ENCODE measurements at places on chromosomes 2 and 18.

- no peak for DNase-seq
Measured at GRCh38 chr2:68122680-68122964, 35.1 kb upstream of the PNO1 start.

- DNase-seq = no peak
Measured at GRCh38 chr2:69667805-69668382, 24.4 kb upstream of the AAK1 start.

- DNase-seq = no peak
Measured at GRCh38 chr18:6368017-6368416, 46.7 kb downstream of the L3MBTL4 start.

GRCh38 chr18:27073404-27073830, 111.7 kb downstream of the CHST9 start:
- DNase-seq = peak; percentile 40

- DNase-seq = no peak
Measured at GRCh38 chr2:85401844-85402243, 8.3 kb downstream of the CAPG start.

DNA sequence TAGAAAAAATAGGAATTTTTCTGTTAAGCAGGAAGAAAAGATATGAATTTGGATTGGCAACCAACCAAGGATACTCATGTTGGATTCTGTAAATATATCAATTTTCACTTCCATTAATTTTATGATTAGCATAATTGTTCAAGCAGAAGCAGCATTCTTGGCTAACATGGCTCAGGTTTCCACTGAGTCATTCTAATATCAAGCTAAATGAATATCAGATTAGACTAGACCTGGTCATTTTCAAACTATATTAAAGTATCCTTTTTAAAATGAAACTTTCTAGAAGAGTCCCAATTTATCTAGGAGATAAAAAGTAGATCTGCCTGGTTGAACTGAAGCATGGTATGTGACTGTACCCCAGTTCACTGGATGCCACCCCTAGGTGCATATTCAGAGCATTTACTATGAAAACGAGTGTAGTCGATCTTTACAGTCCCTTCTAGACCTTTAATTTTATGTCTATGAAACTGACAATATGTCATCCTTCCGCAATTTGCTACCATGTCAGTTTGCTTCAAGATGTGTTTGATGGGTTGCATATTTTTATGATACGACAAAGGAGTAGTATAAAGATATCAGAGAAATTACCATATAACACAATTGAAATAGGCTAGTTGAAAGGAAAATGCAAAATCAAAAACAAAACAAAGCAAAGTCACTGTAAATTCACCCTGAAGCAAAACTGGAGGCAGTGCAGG, 704.9 kb downstream of the ERBB4 start:
- DNase-seq = no peak

DNA sequence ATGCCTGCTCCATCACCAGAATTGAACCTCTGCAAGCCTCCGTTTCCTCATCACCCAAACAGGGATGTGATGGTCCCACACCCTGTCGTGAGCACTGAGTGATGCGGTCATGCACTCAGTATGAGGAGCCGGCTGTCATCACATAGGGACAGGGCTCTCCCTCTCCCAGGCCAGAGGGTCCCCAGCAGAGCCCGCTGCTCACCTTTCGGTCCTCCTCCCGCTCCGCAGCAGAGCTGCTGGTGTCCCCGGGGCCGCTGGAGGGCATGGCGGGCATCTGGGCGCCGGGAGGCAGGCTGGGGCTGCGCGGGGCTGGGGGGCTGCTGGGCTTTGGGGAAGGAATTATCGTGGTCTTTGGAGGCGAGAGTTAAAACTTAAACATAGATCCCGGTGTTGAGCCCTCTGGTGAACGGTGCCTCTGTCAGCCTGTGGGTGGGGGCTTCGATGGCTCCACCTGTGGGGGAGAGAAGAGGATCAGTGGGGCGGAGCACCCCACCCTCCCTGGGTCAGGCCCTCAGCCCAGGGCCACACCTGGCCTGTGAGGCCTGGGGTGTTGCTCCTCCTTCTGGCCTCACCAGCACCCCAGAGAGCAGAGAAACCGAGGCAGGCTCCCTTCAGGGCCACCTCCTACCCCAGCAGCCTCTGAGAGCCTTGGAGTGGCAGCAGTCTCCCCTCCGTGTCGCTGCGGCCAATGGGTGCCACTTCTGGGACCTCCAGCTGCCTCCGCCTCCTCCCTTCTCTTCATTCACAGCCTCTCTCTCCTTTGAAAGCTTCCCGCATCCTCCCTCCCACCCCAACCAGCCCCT, 27.8 kb downstream of the DNMT3A start:
- DNase-seq = no peak

DNA sequence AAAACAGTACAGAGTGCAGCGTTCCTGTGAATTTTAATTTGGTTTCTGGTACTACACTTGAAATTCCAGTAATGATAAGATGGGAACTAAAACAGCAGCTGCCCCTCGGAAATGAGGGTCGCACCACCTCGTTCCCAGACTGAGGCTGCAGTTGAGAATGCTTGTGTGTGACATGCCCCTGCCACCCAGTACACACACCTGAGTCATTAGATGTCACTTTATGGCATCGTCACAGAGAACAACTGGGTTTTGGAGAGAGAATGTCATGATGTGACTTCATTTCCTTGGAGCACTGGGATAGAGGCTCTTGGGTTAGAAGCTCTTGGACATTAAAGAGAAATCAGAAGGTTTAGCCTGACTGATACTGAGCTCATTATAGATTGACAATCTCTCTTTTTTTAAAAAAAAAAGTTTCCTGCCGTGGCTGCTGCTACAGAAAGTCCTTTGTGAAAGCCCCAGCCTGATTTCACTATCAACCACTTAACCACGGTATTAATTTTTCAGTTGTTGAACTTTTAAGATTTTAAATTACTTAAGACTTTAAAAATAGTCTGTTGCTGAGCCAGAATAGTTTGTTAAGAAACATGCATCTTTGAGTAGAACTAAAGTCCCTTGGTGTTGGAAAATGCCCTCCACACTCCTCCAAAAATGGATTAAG, 24.5 kb downstream of the BCL2L11 start:
- no peak for DNase-seq

GRCh38 chr2:186570604-186571003, 19.3 kb upstream of the ITGAV start:
- DNase-seq = no peak

DNA sequence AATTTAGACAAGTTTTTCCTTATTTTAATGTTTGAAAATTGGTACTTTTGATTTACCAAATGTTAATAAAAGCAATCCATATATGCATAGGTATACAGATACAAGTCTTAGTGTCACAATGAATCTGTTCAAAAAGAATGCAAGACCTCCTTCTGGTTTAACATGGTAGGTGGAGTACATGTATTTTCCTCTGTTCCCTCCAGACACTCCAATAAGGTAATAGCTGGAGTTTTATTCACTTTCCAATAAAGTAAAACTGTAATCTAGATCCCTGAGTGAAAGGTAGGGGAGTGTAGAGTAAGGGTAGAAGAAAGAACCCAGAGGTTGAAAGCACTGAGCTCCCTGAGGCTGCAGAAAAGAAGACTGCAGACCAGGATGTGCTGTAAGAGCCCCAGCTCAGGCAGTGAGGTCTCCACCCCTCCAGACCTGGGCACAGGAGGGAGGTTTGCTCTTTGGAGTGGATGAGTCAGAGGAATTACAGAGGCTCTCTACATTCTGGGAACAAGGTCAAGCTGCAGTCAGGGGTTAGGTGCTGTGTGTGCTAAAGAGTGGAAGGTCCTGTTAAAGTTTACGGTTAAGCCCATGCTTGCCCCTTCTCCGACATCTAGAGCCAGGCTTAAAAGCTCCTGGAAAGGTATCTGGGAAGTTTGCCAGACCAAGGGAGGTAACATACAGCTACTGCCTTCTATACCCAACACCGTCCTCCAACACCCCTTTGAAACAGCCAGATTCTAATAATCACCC, 27.6 kb upstream of the STAT1 start:
- DNase-seq = no peak

DNA sequence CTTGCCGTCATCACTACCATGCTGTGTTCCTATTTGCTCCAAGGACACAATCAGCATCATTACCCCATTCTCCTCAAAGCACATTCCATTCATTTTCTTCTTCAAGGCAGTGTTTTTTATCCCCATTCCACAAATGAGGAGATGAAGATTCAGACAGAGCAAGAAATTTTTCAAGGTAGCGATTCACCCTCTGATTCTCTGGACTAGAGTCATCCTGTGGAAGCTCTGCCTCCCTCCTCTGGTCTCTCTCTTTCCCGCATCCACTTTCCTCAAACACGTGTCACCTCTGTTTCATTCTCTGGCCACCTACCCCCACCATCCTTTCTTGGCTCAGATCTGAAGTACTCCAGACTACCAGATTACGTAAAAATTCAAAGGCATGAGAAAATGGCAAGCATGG, 297.9 kb downstream of the SOX11 start:
- no peak for DNase-seq

GRCh38 chr18:75159238-75159518, 49.8 kb downstream of the PTGR3 start:
- no peak for DNase-seq

- no peak for DNase-seq
Measured at GRCh38 chr2:217612920-217613319, 389.9 kb downstream of the TNS1 start.

GRCh38 chr2:60886991-60887390, 5.6 kb downstream of the REL start:
- no peak for DNase-seq

DNA sequence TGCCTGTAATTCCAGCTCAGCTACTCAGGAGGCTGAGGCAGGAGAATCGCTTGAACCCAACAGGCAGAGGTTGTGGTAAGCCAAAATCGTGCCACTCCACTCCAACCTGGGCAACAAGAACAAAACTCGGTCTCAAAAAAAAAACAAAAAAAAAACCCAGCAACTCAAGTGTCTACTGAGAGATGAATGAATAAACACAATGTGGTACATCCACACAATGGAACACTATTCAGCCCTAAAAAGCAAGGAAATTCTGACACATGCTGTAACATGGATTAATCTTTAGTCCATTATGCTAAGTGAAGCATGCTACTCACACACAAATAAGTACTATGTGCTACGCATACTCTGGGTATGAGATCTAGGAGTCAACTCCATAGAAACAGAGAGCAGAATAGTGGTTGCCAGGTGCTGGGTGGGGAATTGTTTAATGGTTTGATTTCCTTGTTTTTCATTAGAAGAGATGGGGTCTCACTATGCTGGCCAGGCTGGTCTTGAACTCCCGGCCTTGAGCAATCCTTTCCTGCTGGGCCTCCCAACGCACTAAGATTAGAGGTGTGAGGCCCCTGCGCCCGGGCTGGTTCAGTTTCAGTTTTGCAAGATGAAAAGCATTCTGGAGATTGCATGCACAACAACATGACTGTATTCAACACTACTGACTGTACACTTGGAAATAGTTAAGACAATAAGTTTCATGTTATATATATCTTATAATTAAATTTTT, 15.9 kb downstream of the SMPD4 start:
- no peak for DNase-seq

GRCh38 chr2:97688062-97688827, 18.7 kb downstream of the C2orf92 start:
- DNase-seq = no peak

DNA sequence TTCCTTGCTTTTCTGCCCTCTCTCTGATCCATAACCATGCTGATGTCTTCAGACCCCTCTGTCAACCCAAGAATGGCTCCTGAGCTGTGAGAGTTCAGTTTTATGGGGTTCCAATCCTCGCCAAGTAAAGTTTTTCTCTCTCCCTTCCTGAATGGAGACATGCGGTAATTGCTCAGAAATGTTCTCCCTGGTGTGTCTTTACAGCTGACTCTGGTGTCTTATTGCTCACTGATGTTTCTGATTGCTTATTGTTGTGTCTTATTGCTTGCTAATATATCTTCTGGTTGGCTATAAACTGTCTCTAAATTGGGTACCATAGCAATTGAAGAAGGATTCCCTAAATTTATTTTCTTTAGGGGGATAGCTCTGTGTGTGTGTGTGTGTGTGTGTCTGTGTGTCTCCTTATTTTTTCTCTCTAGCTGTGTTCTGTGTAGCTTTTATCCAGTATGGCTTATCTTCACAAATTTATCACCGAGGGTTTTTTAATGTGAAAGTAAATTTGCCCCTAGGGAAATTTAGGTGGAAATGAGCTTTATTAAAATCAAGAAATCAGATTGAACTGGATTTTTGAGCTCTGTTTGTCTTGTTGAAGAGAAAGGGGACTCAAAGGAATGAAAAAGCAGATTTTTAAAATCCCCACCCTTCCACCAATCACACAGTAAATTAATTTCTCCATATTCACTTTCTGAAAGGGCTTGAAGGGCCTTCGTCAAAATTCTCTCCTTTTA, 19.5 kb downstream of the MGAT5 start:
- no peak for DNase-seq

DNA sequence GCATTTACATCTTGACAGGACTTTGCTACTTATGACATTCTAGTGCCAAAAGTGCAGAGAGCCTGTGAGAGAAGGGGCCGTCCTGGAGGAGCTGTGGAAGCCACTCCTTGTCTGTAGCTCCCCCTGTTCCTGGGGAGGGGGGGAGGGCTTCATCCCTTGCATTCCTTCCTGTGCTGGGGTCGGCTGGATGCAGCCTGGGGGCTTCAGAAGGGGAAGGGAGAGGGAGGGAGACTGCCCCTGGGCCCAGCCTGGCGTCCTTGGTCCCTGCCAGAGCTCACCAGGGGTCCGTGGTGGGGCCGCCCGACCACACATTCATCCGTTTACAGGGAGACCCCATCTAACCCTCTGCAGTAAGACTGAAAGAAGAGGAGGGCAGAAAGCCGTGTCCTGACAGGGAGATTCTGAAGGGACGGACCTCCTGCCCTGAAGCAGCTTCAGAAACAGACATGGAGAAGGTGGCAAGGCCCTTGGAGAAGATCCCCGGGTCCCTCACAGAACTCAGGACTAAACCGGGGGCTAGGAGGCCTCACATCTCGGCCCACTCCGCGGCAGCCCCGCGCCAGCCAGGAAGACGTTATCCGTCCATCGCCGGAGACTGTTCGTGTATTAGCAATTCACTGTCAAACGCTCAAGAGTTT, 258.3 kb upstream of the SALL3 start:
- no peak for DNase-seq

DNA sequence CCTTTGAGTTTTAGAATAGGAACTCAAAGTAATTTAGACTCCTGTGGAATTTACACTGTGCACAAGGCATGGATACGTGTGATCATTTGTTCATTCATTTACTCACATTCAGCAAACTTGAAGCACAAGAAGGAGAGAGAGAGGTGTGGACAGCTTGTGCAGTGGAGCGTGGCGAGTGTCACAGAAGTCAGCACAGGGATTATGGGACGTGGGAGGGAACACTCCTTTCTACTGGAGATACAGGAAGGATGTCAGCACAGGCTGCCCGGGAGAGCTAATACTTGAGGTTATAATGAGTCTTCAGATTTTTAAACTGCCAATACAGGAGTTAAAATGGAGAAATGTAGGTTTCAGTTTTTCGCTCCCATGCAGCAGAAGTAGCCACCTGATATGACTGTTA, 7.0 kb downstream of the FAM228A start:
- DNase-seq = no peak
